Stimulated activated CD8-positive, alpha-beta memory T cell treated with anti-CD3 and anti-CD28 coated beads, Interleukin-4, amount 100 ng/mL, for 4 hours (primary cell): ENCODE measurements at places on chromosomes 11 and 22.

DNA sequence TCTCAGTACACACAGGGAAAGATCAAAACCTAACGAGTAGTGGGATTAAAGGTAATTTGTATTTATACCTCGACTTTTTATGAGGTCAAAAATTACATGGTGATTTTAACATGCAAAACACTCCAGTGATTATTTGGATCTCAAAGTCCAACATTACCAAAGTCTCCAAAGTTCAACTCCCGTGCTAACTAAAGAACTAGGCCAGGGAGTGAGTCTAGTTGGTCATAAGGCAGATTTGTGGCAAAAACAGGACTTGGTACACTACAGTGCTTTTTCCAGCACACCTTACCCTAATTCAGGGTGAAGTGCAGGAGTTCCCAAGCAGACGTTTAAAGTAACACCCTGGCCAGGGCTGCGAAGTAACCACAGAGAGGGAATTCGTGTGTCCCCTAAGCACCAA, 1.1 kb downstream of the PUS3 start:
- DNase-seq = no peak

- no peak for DNase-seq
These were observed 37.1 kb downstream of the PKNOX2 start for GRCh38 chr11:125201525-125202141.

- no peak for DNase-seq
These were observed 98.3 kb downstream of the WNT11 start for GRCh38 chr11:76107971-76108370.

DNA sequence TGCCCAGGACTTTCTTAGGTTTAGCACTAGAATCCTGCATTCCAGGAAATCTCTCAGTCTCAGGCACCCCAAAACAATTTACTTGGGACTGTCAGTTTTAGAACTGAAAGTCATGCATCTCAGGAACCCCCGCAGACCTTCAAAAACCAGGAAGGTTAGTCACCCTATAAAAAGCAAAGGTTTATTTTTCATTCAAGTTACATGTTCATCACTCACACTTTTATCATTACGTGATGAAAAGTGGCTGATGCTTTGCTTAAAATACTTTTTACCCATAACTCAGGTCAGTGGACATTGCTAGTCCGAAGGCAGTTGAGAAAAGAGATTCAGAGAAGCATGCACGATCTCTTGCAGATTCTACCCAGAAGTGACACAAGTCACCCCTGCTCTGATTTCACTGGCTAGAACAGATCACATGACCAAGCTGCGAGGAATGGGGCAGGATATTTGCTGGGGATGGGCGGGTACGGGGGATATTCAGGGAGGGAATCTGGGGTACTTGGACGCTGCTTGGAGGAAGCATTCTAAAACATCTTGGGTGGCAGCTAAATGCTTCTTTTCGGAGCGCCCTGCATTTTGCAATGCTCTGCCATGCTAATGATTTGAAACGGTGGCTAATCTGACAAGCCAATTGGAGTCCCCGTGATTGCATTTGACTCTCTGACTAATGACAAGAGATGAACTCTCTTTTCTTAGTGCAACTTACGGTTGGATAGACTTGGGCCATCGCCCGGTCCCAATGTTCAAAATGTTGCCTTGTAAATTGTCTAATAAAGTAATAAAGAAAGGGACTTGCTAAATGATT, 110.2 kb downstream of the MIAT start:
- DNase-seq = no peak

DNA sequence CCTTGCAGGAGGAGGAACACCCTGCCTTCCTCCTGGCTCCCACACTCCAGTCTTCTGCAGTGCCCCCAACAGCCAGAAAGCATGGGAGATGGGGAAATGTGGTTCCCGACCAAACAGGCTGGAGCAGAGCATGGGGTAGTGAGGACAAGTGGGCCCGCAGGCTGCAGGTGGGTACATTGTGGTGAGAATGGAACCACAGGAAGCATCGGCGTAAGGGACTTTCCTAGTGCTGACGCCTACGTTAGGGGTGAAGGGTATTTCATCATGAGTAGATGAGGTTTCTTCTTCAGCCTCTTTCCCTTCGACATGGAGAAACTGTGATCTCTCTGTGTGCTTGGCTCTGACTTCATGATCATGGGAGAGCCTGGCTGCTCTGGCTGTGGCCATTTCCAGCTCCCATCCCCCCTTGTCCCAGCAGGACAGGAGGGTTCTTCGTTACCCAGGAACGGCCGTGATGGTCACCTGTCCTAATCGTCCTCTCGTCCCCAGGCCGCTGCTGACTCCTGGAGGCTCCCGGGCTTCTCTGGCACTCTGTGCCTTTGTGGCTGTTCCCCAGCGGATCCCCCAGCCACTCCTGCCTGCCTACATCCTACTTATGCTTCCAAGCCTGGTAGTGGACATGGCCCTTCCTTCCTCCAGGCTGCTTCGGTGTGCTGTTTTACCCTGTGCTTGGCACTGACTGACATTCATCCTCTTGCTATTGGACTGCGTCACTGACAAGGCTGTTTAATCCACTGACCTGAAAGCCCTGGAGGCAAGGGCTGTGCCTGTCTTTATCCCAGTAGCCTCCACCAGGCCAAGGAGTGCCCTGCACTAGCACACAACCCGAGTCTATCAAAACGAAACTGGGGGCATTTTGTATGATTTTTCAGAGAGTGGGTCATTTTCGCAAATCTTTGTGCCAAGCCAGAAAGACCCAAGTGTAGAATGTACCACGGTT, 65.2 kb upstream of the CECR2 start:
- DNase-seq = peak; percentile 19

DNA sequence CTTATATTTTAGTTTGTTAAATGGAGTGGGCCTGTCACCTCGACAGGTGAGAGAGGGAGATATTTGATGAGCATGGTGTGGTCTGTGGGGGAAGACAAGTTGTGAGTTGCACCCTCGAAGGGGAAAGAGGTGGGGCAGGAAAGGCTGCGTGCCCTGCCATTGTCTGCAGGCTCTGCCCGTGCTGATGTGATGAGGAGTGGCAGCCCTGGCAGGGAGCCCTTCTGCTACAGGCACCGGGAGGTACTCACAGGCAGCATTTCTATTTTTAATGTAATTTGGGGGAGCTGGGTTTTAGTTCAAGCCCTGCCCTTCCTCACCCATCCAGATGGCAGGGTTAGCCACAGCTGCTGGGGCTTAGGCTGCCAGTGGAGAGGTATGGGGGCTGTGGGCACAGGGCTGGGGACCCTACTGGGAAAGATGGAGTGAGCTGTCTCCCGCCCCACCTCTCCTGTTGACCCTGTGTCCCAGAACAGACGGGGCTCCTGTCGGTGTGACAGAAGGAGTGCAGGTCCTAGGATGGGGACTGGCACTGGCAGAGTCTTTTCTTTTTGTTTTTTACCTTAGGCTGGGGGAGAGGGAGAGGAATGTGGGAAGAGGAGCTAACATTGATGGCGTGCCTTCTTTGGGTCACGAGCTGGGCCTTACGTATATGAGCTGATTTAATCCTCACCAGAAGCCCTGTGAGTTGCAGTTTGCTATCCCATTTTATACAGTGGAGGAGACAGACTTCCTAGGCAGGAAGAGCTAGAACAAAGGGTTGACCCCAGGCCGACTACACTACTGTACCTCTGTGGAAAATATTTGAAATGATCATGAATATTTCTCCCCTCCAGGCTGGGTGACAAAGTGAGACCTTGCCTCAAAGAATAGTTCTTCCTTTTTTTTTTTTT, 51.6 kb downstream of the CEP164 start:
- DNase-seq = no peak

DNA sequence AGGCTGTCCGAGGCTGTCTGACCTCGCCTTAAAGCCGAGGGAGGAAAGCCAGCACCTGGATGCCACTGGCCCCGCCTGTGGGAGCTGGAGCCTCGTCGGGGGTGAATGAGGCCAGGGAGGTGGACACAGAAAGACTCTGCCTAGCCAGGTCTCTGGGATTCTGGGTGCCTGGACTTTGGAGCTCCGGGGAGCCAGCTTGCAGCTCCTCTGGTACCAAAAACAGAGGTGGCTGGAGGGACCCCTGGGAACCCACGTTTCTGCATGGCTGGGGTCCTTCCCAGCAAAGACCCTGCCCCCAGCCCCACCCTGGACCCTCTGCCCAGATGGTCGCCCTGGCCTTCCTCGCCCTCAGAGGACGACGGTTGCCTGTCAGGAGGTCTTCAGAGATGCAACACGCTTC, 239.7 kb downstream of the BRD1 start:
- no peak for DNase-seq
